Esophagus muscularis mucosa (tissue), 4 donors: ENCODE measurements at places on chromosomes 3 and 15. TPM values are rescaled to one million over a fixed set of nuclear protein-coding genes. Genes with fewer than 3 reads are reported as not detected.

DNA sequence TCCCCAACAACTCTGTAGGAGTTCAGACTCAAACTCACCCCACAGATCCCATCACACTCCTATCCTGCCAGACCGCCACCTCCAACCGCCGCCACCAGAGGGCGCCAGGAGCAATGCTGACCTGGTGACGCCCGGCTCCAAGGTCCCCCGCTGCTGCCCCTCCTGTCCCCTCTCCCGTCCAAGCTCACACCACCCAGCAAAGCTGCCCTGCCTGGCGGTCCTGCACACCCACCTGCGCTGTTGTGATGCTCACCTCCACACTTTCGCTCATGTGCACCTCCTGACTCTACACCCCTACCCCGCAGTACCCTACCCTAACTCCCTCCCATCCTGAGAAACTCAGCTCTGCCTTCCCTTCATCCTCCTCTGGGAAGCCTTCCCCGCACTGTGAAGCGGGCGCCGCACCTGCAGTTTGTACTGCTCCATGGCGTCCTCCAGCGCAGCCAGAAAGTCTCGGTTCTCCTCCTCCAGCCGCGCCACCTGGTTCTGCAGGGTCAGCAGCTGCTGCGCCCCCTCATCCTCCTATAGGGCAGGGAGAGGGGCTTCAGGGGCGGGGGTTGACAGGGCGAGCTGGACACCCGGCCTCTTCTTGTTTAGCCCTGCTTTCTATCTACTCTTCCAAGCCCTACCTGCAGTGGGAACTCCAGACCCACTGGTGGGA lies 7.9 kb downstream of the KIF7 start:
- no peak overlapping the region for H3K27ac ChIP-seq
- peaks cover 50% of the 10 kb centered on the region for H3K36me3 ChIP-seq
- H3K27me3 ChIP-seq = no peaks in the 10 kb centered on the region

DNA sequence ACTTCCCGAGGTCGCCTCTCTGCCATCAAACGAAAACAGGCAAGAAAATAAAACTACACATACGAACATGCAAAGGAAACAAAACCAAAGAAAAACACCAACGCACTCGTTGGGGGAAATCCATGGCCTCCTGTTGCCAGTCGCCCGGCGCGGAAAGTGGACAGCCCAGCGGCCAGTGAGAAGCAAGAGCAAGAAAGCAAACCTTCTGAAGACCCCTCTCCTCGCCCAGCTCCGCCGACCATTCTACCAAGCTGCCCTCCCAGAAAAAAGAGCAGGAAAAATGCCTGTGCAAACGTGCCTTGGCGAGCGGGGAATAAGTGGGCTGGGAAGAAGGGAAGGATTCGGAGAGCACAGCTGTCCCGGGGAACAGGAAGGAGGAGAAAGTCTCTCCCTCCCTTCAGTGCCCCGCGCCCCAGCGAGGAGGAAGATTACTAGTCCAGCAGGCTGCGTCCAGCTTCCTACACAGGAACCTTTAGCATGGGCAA lies 802 bp upstream of the NECTIN3 start:
- DNase-seq = no peak
- no peaks in the 10 kb centered on the region for H3K27me3 ChIP-seq
- H3K4me1 ChIP-seq = peaks cover 16% of the 10 kb centered on the region
- H3K4me3 ChIP-seq = peak overlapping the region; percentile 89

- DNase-seq = no peak
- no peak overlapping the region for H3K27ac ChIP-seq
- H3K4me3 ChIP-seq = no peak overlapping the region
- H3K27me3 ChIP-seq = no peaks in the 10 kb centered on the region
Measured at GRCh38 chr3:60598671-60599070, 652.6 kb downstream of the FHIT start.

DNA sequence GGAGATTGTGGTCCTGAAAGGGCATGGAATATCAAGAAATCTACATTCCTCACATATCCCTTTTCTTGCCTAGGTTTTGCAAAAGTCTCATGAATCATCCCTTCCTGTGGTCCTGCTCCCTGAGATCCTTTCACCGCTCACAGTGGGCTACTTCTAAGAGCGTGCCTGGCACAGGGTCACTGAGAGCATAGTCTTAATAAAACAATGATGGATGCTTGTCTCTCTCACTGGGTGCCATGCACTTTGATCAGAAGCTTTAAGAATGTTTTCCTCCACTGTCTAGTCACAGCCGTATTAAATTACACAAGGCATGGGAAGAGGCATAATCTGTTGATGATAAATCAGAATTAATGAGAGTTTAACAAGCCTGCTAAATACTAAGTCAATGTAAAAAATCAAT lies 269.7 kb upstream of the ATP10A start:
- no peaks in the 10 kb centered on the region for H3K36me3 ChIP-seq
- H3K4me3 ChIP-seq = no peak overlapping the region
- no peaks in the 10 kb centered on the region for H3K27me3 ChIP-seq
- DNase-seq = peak; percentile 50
- H3K4me1 ChIP-seq = peaks cover 6% of the 10 kb centered on the region
- H3K27ac ChIP-seq = no peak overlapping the region

DNA sequence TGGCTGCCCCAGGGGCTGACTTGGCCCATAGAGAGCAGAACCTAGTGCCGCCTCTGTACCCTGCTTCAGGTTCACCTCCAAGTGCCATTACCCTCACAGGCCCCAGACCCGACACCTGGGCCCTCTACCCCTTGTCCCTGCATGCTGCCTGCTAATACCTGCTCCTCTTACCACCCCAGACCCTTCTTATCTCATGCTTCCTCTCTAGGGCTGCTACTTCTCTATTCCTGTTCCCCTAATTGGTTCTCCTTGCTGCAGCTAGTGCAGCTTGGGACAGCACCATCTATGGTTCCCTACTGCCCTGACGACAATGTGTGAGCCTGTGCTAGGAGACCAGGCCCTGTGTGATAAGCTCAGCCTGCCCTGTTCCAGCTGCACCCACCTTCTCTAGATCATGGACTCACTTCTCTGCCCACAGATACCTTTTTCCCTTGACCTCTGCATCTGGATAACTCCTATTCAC lies 15.3 kb downstream of the HDAC11 start:
- no peaks in the 10 kb centered on the region for H3K27me3 ChIP-seq
- H3K27ac ChIP-seq = no peak overlapping the region
- H3K4me1 ChIP-seq = peaks cover 34% of the 10 kb centered on the region

GRCh38 chr3:164673738-164674137 lies 404.6 kb downstream of the SI start:
- no peaks in the 10 kb centered on the region for H3K4me1 ChIP-seq
- DNase-seq = no peak
- no peak overlapping the region for H3K27ac ChIP-seq
- no peak overlapping the region for H3K4me3 ChIP-seq

DNA sequence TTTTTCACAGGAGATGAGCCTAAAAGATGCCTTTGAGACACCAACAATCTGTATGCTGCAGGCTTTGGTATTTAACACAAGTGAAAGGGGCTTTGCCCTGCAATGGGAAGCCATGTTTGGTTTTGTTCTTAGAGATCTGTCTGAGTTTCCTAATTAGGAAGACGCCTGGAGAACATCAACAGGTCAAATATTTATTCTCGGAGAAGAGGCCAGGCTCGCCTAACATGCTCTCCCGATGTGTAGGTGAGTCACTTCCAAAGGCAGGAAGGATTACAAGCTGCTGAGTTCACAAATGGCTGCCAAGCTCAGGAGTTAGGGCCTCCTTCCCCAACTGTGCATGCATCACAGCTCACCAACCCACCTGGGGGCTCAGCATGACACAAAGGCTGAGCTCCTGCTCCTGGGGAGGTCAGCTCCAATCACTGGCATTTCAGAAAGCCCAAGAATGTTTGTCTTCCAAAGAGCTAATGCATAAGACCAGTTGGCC lies 119.5 kb upstream of the PRICKLE2 start:
- H3K36me3 ChIP-seq = no peaks in the 10 kb centered on the region
- peak overlapping the region; percentile 85 for H3K27ac ChIP-seq
- DNase-seq = peak; percentile 90
- no peak overlapping the region for H3K4me3 ChIP-seq
- no peaks in the 10 kb centered on the region for H3K27me3 ChIP-seq
- peaks cover 74% of the 10 kb centered on the region for H3K4me1 ChIP-seq

DNA sequence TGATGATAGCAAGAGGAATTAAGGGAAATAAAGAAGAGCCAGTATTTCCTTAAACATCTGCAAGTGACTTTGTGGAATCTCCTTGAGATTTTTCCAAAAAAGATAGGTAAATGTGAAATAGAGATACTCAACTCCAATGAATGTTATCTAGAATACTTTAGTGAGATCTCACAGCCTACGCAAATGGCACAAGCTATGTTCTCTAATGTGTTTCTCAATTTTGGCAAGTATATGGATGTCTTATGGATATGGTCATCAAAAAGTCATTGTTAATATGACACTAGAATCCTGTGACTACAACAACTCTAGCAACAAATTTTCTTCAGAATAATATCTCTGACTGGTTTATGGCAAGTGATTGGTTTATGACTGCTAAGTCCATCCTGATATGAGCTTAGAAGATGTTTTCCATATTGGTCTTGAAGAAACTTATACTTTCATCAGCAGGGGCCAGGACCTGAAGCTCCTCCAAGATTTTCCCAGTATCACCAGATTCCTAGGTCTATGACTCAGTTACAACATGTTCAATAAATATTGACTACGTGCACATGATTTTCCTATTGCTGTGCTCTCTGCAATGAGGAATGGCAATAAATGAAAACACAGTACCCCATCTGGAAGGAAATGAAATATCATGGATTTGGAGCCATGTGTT lies 170.9 kb upstream of the THBS1 start:
- DNase-seq = no peak
- peaks cover 6% of the 10 kb centered on the region for H3K4me1 ChIP-seq
- H3K27me3 ChIP-seq = no peaks in the 10 kb centered on the region
- no peak overlapping the region for H3K27ac ChIP-seq

- H3K36me3 ChIP-seq = no peaks in the 10 kb centered on the region
- DNase-seq = no peak
- no peaks in the 10 kb centered on the region for H3K27me3 ChIP-seq
- no peak overlapping the region for H3K4me3 ChIP-seq
- H3K27ac ChIP-seq = no peak overlapping the region
- no peaks in the 10 kb centered on the region for H3K4me1 ChIP-seq
Measured at GRCh38 chr3:146498002-146498736, 28.8 kb upstream of the PLSCR2 start.

GRCh38 chr3:180466401-180467011 lies 135.5 kb upstream of the TTC14 start:
- H3K27ac ChIP-seq = no peak overlapping the region
- H3K27me3 ChIP-seq = no peaks in the 10 kb centered on the region
- H3K4me1 ChIP-seq = no peaks in the 10 kb centered on the region
- no peaks in the 10 kb centered on the region for H3K36me3 ChIP-seq
- DNase-seq = no peak

Gene TRIM59
- 1.3 TPM for total RNA-seq

Gene PIK3CA
- 47.5 TPM for total RNA-seq

DNA sequence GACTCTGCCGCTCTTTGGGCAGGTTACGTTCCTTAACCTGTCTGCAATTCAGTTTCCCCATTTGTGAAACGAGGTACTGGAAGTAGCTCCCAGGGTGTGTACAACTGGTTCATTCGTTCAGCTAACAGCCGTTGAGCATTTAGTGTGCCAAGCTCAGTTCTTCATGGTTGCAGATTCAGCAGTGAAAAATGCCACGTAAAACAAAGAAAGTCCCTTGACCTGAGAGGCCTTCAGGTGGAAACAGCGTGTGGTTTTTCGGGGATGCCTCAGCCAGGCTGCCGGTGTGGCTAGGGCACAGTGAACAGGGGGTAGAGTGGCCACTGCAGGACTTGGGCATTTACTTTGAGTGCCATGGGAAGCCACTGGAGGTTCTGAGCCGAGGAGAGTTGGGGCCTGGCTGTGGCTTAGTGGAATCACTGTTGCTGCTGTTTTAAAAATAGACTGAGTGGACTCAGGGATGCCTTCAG lies 4.7 kb downstream of the SYNM start:
- H3K27ac ChIP-seq = peak overlapping the region; percentile 97
- no peaks in the 10 kb centered on the region for H3K27me3 ChIP-seq
- no peak for DNase-seq
- H3K36me3 ChIP-seq = peaks cover 56% of the 10 kb centered on the region

Gene TMOD2
- total RNA-seq = 14.6 TPM

GRCh38 chr3:87856126-87856525 lies 202.7 kb downstream of the CGGBP1 start:
- no peak for DNase-seq
- H3K27ac ChIP-seq = no peak overlapping the region
- no peaks in the 10 kb centered on the region for H3K27me3 ChIP-seq
- H3K4me1 ChIP-seq = no peaks in the 10 kb centered on the region
- no peaks in the 10 kb centered on the region for H3K36me3 ChIP-seq
- no peak overlapping the region for H3K4me3 ChIP-seq

- H3K27me3 ChIP-seq = no peaks in the 10 kb centered on the region
- DNase-seq = no peak
- H3K4me1 ChIP-seq = no peaks in the 10 kb centered on the region
- no peaks in the 10 kb centered on the region for H3K36me3 ChIP-seq
Measured at GRCh38 chr3:35383719-35384555, 255.4 kb upstream of the ARPP21 start.

GRCh38 chr3:111895071-111895470 lies 36.0 kb downstream of the PHLDB2 start:
- H3K4me1 ChIP-seq = peaks cover 31% of the 10 kb centered on the region
- no peak overlapping the region for H3K4me3 ChIP-seq
- no peak overlapping the region for H3K27ac ChIP-seq
- DNase-seq = no peak
- H3K27me3 ChIP-seq = no peaks in the 10 kb centered on the region

- H3K27ac ChIP-seq = no peak overlapping the region
- peaks cover 39% of the 10 kb centered on the region for H3K4me1 ChIP-seq
- no peaks in the 10 kb centered on the region for H3K27me3 ChIP-seq
- DNase-seq = no peak
- no peaks in the 10 kb centered on the region for H3K36me3 ChIP-seq
Measured at GRCh38 chr3:23421811-23422516, 218.8 kb downstream of the UBE2E2 start.

DNA sequence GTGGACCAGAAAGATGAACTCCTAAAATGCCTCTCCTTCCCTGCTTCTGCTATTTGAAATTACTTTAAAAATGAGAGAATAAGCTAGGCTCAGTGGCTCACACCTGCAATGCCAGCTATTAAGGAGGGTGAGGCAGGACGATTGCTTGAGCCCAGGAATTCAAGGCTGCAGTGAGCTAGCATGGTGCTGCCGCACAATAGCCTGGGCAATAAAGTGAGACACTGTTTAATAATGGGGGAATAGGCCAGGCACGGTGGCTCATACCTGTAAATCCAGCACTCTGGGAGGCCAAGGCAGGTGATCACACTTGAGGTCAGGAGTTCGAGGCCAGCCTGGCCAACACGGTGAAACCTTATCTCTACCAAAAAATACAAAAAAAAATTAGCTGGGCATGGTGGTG lies 271.1 kb downstream of the FOXP1 start:
- no peaks in the 10 kb centered on the region for H3K36me3 ChIP-seq
- H3K4me1 ChIP-seq = peaks cover 14% of the 10 kb centered on the region
- H3K4me3 ChIP-seq = no peak overlapping the region

Gene ATP11B
- 48.2 TPM for total RNA-seq

- H3K36me3 ChIP-seq = no peaks in the 10 kb centered on the region
- peaks cover 66% of the 10 kb centered on the region for H3K4me1 ChIP-seq
- no peaks in the 10 kb centered on the region for H3K27me3 ChIP-seq
- no peak overlapping the region for H3K4me3 ChIP-seq
Measured at GRCh38 chr3:37899711-37900306, 38.1 kb downstream of the CTDSPL start.
